ENCODE measurements at places on chromosomes 5 and 9.

DNA sequence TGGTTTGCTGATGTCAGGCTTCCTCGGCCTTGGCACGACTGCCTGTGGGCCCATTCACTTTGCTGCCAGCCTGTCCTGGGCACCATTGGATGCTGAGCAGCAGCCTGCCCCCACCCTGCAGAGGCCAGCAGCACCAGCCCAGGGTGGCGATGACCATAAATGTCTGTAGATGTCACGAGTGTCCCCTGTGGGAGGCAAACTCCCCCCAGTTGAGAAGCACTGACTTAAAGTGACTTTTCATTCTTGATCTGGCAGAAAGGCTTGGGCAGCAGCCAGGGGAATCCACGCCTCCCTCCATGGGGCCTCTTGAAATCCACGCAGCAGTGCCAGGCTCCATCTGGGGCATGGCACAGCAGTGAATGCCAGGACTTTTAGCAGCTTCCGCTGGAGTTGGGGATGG lies 21.8 kb downstream of the IRX4 start:
- no peak for DNase-seq

DNA sequence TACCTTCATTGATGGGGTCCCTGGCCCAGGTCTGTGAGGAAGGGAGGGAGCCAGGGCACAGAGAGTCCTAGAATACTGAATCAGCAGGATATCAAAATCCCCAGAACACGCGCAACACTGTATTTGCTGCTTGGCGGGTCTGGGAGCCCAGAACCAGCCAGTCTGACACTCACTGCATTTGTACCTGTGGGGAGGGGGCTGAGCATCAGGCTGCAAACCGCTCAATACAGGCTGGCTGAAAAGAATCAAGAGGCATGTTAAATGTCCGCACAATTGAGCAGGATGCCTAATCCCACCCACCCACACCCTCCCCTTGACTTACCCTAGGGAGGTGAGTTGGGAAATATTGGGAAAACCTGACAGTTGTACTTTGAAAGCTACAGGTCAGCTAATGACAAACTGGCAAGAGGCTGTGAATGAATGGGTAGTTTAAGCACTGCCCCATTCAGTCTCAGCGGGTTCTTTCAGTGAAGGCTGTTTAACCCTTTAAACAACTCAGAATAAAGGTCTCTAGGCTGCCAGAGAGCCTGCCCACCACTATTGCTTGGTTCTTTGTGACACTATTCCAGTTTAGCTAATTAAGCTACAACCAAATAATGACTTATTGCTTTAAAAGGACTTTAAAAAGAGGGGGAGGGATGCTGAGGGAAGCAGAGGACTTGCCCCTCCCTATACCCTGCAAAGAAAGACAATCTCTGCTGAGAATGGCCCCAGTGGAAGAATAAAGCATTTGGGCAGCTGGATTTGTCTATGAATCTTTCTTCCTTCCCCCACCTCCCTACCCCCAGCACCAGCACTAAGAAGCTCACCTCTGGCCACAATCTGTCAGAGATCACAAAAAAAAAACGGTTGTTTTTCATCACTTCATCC lies 5.0 kb downstream of the SPRY4 start:
- no peak for DNase-seq

DNA sequence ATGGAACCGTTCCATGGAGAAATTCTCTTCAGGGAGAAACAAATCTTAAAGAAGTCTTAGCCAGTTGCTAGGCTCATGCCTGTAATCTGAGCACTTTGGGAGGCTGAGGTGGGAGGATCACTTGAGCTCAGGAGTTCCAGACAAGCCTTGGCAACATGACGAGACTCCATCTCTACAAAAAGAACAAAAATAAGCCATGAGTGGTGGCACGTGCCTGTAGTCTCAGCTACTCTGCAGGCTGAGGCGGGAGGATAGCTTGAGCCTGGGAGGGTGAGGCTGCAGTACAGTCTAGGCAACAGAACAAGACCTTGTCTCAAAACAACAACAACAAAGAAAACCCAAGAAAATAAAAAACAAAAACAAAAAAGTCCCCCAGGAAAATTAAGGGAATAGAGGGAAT lies 8.2 kb downstream of the HSPB3 start:
- no peak for DNase-seq

DNA sequence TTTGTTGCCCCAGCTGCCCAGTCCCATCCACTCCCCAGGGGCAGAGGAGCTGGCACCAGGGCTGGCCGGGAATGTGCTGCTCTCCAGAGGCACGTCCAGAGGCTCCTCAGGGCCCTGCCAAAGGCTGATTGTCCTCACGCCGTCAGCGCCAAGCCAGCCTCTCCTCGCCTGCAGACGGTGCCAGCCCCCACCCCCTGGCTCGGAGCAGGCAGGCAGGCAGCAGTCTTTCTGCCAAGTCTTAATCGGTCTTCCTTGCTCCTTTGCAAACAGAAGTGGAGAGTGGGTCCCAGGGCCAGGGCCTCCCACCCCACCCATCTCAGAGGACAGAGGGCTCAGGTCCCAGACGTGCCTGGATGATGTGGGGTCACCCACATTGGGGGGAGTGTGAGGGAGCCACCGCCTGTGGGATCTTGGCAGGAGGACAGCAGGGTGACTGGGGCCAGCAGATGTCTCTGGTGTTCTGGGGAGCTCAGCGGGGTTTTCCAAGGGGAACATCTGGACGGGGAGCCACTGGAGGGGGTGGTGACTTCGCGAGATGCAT lies 36.3 kb downstream of the FAM163B start:
- no peak for DNase-seq

DNA sequence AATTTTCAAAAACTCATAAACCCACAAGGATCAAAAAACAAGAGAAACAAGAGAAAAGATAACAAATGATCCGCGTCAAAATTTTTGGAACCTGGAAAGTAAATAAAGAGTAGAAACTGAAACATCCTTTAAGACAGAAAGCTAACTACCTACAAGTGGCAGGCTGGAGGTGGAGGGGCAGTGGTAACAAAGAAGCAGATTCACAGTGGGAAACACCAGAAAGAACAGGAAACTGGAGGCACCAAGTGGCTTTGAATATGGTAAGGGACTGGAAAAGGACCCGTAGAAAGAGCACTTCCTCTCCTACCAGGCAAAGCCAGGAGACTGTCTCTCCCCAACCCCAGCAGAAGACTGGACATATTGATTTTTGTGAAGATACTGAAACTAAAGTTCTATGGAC lies 100.6 kb upstream of the TARS1 start:
- DNase-seq: no peak
